ENCODE measurements at places on chromosomes 4 and X.

DNA sequence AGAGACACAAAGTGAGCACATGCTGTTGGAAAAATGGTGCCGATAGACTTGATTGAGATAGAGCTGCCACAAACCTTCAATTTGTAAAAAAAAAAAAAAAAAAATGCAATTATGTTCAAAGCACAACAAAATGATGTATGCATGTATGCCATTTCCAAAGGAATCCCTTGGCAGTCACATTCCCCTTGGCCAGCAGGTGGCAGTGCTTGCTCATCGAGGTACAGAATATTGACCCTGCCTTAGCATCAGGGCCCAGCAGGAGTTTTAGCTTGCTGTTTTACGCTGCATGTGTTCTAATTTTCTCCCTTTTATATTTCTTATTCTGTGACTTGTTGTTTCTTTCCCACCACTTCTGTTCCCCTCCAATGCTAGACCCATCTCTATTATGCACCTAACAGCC lies 34.5 kb upstream of the CYBB start:
- DNase-seq, result peak; percentile 0

GRCh38 chr4:14415146-14415545 lies 587.1 kb upstream of the CPEB2 start:
- no peak for DNase-seq

- DNase-seq, result no peak
These were observed 142.0 kb downstream of the RBMX2 start for GRCh38 chrX:130543603-130544325.

DNA sequence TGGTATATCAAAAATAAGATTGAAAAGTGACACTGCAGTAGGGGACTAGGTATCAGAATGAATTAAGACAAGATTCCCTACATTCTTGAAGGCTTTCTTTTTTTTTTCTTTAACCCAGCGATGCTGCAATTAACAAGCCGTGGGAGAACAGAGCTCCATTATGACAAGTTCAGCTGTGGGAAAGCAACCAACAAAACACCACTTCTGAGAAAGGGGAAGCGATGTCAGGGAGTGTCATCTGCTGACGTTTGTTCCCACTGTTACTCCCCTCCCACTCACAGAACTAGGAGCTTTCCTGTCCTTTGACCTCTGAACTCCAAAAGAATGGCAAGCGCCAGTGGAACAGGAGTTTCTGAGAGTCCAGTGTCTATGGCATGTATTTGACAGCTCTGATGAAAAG lies 90.2 kb upstream of the SLITRK2 start:
- no peak for DNase-seq

Measured in NCI-H1436 (cell line).